ENCODE measurements at places on chromosomes 12 and 14.

GRCh38 chr12:73225941-73226340 is 953.8 kb downstream of the TRHDE start:
- DNase-seq, result no peak

DNA sequence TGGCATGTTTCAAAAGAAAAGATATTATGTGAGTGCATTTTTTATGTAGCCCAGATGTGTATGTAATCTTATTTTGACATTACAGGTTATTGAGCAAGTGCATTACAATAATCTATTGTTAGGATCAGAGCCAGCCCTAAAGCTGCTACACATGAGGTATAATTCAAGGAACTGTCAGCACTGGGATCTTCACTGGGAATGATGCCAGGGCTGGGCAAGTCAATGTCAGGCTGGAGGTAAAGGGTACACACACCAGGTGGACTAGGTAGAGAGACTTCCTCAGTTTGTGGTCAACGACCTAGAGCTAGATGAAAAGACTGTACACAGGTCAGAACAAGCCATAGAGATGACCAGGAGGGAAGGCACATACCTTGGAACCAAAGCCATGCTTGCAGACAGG is 15.4 kb downstream of the TRIM9 start:
- no peak for DNase-seq

GRCh38 chr12:19657732-19658130 is 218.4 kb downstream of the AEBP2 start:
- DNase-seq, result no peak

GRCh38 chr14:45679853-45680252 is 426.9 kb upstream of the MIS18BP1 start:
- no peak for DNase-seq

- no peak for DNase-seq
These were observed 8.3 kb downstream of the TMTC2 start for GRCh38 chr12:82694970-82695369.

- no peak for DNase-seq
These were observed 38.2 kb upstream of the PRB4 start for GRCh38 chr12:11348439-11348838.

GRCh38 chr14:100769035-100769939 is 42.6 kb downstream of the DLK1 start:
- no peak for DNase-seq

DNA sequence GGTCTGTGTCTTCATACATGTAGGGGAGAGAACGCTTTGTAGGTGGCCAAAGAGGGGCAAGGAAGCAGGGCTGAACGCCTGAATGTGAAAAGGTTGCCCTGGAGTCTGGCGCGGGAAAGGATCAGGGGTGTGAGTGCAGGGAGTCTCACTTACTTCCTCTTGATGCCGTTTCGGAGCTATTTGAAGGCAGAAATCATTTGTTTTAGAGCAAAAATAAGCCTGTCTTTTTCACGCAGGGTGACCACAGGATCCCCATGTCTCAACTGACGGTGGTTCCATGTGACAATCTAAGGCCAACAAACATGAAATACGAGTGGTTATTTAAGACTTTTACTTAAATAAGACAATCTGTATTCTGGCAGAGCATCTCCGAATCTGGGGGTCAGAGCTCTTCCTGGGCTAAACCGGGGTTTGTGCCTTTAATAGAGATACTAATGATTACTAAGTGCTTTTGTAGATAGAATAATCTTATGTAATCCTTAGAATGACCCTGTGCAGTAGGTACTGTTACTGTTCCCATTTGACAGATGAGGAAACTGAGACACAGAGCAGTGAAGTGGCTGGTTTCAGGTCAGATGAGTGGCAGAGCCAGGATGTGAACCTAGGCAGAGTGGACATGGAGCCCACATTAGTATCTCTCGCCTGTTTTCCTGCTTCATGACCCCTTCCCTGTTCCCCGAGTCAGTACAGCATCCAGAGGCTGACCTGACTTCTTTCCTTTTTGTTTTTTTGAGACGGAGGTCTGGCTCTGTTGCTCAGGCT is 1.9 kb downstream of the BRI3BP start:
- no peak for DNase-seq

GRCh38 chr12:42741091-42741490 is 151.5 kb upstream of the PRICKLE1 start:
- DNase-seq, result no peak

DNA sequence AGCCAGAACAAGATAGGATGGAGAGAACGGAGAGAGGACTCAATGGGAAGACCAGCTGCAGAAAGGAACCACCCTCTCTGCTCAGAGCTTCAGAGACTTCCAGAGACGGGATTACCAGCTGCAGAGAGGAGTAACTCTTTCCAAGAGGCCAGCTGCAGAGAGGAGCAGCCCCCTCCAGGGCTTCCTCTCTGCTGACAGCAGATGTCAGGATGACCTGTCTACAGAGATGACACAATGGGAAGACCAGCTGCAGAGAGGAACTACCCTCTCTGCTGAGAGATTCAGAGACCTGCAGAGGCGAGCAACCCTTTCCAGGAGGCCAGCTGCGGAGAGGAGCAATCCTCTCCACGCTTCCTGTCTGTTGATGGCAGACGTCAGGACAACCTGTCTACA is 61.8 kb downstream of the KLRG1 start:
- no peak for DNase-seq

GRCh38 chr12:59386236-59386635 is 209.6 kb upstream of the SLC16A7 start:
- DNase-seq, result no peak

DNA sequence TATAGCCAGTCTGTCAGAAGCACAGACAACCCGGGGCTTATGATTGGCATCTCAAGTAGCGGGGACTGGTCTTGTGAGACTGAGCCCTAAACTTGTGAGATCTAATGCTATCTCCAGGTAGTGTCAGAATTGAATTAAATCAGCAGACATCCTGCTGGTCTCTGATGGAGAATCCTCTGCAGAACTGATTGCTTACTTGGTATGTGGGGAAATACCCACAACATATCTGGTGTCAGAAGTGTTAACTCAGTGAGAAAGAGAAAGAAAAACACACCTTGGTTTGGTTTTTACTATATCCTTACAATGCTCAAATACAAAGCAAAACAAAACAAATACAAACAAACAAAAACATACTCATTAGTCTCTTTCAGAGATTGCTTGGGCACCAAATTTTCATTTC is 10.0 kb downstream of the SEL1L start:
- peak; percentile 16 for DNase-seq

- no peak for DNase-seq
These were observed 28.2 kb downstream of the KIAA0586 start for GRCh38 chr14:58455593-58456265.

GRCh38 chr14:99430491-99430890 is 50.2 kb downstream of the SETD3 start:
- no peak for DNase-seq

Measured in activated T-helper 1 cell treated with anti-CD3 and anti-CD28 coated beads, Interleukin-12 subunit alpha, Interleukin-12 subunit beta, Interleukin-2, Interleukin-4 antibody, amounts not matched to agents 30 ng/mL and 10 ng/mL and 1 ng/mL, durations not matched to agents 14 hours and 24 hours and 36 hours (primary cell).